ENCODE measurements at places on chromosomes 7 and 10. TPM values are rescaled to one million over a fixed set of nuclear protein-coding genes. Genes with fewer than 3 reads are reported as not detected.

- no peak for DNase-seq
These were observed 11.8 kb downstream of the CALY start for GRCh38 chr10:133324857-133325260.

Gene AMZ1
- not detected for polyA plus RNA-seq

- peak; percentile 87 for DNase-seq
These were observed 13.3 kb upstream of the DDIT4 start for GRCh38 chr10:72260239-72260975.

GRCh38 chr10:85168243-85168642, 839.9 kb downstream of the CCSER2 start:
- no peak for DNase-seq

DNA sequence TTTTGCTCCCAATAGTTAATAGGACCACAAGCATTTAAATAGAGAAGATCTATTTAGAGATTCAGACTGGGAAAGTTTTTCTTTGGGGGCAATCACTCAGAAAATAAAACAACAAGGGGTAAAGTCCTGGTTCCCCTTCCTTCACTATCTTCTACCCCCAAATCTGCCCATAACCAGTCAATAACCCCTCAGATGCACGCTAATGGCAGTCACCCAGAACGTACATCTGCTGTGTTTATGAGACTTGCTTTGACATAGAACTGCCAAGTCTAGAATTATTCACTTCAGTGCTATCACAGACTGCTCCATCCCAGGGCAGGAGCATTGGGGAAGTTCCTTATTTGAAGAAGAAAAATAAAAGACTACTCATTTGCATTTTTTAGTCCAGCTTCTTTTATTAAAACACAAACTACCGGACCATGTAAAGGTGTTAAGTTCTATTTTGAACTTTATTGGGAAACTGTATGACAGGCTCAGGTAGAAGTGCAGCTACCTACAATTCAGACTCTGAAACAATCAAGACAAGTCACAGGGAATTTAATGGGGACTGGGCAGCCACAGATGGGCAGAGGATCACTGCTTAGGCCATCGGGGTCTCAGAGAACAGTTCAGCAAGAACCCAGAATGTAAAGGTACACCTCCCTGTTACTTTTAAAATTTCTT, 38.4 kb downstream of the ANK3 start:
- no peak for DNase-seq

Measured in psoas muscle (tissue), 8 donors.